ENCODE measurements at places on chromosomes 4 and X.

GRCh38 chr4:15653864-15654592, 1.1 kb downstream of the FBXL5 start:
- no peak for DNase-seq
- H3K4me3 ChIP-seq, result peak overlapping the region; percentile 97
- peaks cover 5% of the 10 kb centered on the region for H3K36me3 ChIP-seq
- peak overlapping the region; percentile 91 for H3K27ac ChIP-seq
- H3K4me1 ChIP-seq, result peaks cover 80% of the 10 kb centered on the region

GRCh38 chrX:27549688-27550087, 40.5 kb upstream of the DCAF8L2 start:
- no peak for DNase-seq
- H3K4me1 ChIP-seq, result no peaks in the 10 kb centered on the region
- H3K36me3 ChIP-seq, result no peaks in the 10 kb centered on the region
- H3K27me3 ChIP-seq, result no peaks in the 10 kb centered on the region

- H3K4me1 ChIP-seq, result no peaks in the 10 kb centered on the region
- H3K27me3 ChIP-seq, result no peaks in the 10 kb centered on the region
- no peak overlapping the region for H3K27ac ChIP-seq
- no peak overlapping the region for H3K4me3 ChIP-seq
- no peak for DNase-seq
These were observed 1541.0 kb downstream of the PCDH7 start for GRCh38 chr4:32261196-32261595.

GRCh38 chr4:153409924-153410501, 56.1 kb upstream of the TMEM131L start:
- no peak overlapping the region for H3K27ac ChIP-seq
- no peaks in the 10 kb centered on the region for H3K27me3 ChIP-seq
- H3K4me3 ChIP-seq, result no peak overlapping the region
- peaks cover 4% of the 10 kb centered on the region for H3K4me1 ChIP-seq

- peak overlapping the region; percentile 82 for H3K27ac ChIP-seq
- DNase-seq, result no peak
- peak overlapping the region; percentile 97 for H3K4me3 ChIP-seq
These were observed 1.3 kb downstream of the TMEM165 start for GRCh38 chr4:55397126-55397436.

- peaks cover 2% of the 10 kb centered on the region for H3K27me3 ChIP-seq
- H3K4me1 ChIP-seq, result peaks cover 7% of the 10 kb centered on the region
- H3K36me3 ChIP-seq, result no peaks in the 10 kb centered on the region
- no peak overlapping the region for H3K4me3 ChIP-seq
- DNase-seq, result no peak
These were observed 80.5 kb downstream of the ARHGAP6 start for GRCh38 chrX:11585174-11585573.

All from activated naive CD8-positive, alpha-beta T cell treated with anti-CD3 and anti-CD28 coated beads, Interleukin-2, amount 50 U/mL, for 24 hours (primary cell).